ENCODE measurements at places on chromosomes 5 and 9. TPM values are rescaled to one million over a fixed set of nuclear protein-coding genes. Genes with fewer than 3 reads are reported as not detected.

DNA sequence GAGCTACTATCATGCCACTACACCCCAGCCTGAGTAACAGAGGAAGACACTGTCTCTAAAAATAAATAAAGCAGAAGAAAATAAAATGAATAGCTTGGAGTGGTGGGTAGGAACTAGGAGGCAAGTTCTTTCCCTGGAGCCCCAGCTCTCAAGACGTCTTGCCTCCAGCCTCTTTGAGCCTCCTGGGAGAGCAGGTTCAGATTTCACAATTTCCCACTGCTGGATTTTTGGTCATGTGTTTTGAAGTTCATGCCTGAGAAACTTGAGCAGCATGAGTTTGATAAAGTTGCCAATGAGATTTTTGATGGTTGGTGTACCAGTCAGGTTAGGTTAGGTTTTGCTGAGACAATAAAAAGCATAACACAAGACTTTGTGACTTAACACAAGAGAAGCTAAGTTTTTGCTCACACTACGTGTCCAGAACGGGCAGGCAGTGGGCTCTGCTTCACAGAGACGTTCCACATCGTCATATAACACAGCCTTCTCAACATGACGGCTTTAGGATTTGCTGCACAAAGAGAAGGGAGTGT is 4.1 kb upstream of the CCDC69 start:
- peaks cover 5% of the 10 kb centered on the region for H3K4me1 ChIP-seq
- no peaks in the 10 kb centered on the region for H3K27me3 ChIP-seq
- no peaks in the 10 kb centered on the region for H3K36me3 ChIP-seq
- H3K4me3 ChIP-seq, result no peak overlapping the region
- DNase-seq, result no peak

The CXCL14 gene
- not detected for total RNA-seq

DNA sequence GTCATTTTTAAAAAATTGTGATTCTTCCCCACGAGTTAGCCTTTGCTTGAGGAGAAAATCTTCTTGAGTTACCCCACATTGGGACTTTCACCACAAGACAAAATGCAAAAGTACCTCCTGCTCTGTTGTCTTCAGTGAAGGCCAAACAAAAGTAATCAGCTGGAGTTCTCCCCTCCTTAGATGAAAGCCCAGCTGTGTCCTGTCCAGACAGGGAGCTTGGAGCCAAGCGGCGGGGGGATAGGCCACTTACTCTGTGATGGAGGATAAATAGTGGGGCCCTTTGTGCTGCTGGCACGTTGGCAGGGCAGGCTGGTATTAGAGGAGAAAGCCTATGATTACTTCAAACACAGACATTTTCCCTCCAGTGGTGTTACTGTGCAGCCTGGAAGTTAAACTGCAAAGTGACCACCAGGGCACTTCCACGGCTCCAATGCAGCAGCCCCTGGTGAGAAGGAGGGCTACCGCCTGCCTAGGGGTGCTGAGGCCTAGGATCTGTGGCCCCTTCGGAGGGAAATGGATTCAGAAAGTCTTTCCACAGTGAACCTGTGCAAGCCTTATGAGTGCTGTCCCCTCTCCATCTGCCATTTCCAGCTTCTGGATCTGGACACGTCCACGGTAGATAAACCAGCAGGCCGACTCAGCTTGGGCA is 155.0 kb downstream of the TMEM167A start:
- H3K27me3 ChIP-seq, result no peaks in the 10 kb centered on the region
- H3K36me3 ChIP-seq, result no peaks in the 10 kb centered on the region
- H3K4me3 ChIP-seq, result no peak overlapping the region
- H3K27ac ChIP-seq, result no peak overlapping the region
- no peak for DNase-seq

The LHX3 gene
- not detected for total RNA-seq

The CLIC3 gene
- total RNA-seq, result not detected

- no peaks in the 10 kb centered on the region for H3K4me1 ChIP-seq
- H3K27ac ChIP-seq, result no peak overlapping the region
- H3K27me3 ChIP-seq, result no peaks in the 10 kb centered on the region
- no peak for DNase-seq
- no peak overlapping the region for H3K4me3 ChIP-seq
Measured at GRCh38 chr9:35051069-35051967, 21.1 kb downstream of the VCP start.

- no peaks in the 10 kb centered on the region for H3K36me3 ChIP-seq
- no peak overlapping the region for H3K27ac ChIP-seq
- H3K4me1 ChIP-seq, result no peaks in the 10 kb centered on the region
Measured at GRCh38 chr5:54186912-54187445, 123.4 kb downstream of the ARL15 start.

DNA sequence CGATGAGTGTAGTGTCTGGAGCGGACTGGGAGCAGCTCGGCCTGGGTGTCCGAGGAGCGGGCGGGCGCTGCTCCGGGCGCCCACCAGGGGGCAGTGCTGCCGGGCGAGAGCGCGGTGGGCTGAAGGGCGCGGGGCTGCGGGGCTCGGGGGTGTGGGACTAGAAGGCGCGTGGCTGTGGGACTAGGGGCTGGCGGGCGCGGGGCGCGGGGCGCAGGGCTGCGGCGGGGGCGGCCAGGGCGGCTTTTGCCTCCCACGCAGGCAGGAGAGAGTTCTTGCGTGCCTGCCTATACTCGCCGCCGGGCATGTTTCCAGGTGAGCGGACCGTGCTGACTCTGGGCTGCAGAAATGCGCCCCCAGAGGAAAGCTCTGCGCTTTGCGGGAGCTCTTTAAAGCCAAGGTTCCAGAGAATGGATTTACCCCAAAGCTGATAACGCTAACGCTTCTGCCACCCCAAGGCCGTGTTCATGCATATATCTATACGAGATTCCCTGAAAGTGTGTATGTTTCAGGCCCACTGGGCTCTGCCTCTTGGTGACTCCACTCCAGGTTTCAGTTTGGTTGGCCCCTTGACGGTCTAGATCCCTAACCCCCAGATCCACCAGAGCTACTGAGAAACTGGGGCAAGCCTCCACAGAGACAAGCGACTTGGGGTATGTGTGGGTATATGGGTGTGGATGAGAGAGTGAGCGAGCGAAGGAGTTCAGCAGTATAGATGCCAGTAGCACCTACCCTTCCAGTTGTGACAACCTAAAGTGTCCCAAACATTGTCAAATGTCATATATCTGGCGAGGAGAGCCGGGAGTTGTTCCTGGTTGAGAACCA is 56.2 kb downstream of the ACER2 start:
- H3K27ac ChIP-seq, result no peak overlapping the region
- H3K27me3 ChIP-seq, result no peaks in the 10 kb centered on the region
- peak overlapping the region; percentile 69 for H3K4me3 ChIP-seq
- 0 out of 2 replicates have a peak, but pooled peaks cover 3% of the 10 kb centered on the region for H3K4me1 ChIP-seq
- DNase-seq, result no peak

The SLC27A4 gene
- total RNA-seq, result 13.5 TPM
